ENCODE measurements at places on chromosomes 7 and 10.

DNA sequence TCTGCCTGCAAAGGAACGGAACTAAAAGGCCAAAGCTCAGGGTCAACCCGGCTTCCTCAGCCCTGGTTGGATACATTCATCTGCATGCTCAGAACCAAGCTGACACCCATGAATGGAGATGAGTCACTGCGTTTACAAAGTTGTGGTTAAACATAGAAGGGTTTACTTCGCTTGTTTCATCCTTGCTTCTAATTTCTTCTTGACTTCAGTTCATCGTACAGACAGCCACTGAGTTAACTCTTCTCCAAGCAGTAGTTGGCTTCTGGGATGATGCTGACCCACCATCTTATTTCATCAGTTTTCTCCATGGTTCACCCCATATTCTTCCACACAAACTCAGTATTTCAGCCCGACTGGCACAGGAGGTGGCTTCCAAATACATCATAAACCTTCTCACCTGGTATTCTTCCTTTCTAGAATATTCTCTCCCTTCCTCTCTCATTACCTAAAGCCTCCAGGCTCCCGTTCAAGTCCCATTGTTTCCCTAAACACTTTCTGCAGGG is 166.3 kb upstream of the RNF32 start:
- no peak for DNase-seq

DNA sequence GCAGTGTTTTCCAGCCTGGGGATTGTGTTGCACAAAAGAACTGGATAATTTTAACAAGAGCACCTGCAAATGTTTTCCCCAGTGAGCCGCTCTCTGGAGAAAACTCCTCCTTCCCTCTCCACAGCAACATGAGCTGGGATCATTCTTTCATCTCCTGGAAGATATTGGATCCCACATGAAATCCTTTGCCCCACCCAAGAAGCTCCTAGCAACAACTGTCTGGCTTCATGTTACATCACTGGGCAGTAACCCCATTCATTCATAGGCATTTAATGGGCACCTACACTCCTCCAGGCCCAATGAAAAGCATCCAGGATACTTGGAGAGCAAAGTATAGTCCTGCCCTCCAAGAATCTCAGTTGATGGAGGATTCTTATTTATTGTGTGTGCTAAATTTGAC is 27.2 kb downstream of the LSM5 start:
- no peak for DNase-seq

GRCh38 chr10:109886781-109887140 is 36.5 kb downstream of the XPNPEP1 start:
- DNase-seq = no peak

- DNase-seq = no peak
Measured at GRCh38 chr7:100000239-100000638, 15.2 kb upstream of the ZKSCAN1 start.

GRCh38 chr7:105688617-105689016 is 107.3 kb upstream of the EFCAB10 start:
- no peak for DNase-seq

- no peak for DNase-seq
Measured at GRCh38 chr10:23965123-23965522, 243.8 kb upstream of the KIAA1217 start.

DNA sequence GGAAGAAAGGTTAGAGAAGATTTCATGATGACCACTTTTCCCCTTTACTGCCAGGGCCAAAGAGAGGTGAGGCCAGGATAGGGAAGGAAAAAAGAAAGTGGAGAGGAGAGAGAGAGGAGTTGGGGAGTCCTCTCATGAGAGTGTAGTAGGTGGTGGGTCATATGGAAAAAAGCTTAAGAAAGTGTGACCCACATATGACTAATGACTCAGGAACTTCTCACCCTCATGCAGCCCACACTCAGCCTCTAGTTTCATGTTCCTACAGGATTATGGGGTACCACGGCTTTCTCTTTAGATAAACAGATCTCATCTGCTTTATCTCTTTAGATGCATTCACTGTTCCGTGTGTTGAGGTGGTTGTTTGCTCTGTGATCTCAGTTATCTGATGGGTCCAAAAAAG is 462.5 kb upstream of the IGFBP3 start:
- no peak for DNase-seq

GRCh38 chr7:108138911-108139310 is 8.8 kb upstream of the LAMB4 start:
- DNase-seq = no peak

GRCh38 chr10:6504296-6504695 is 75.8 kb downstream of the PRKCQ start:
- DNase-seq = no peak

- no peak for DNase-seq
Measured at GRCh38 chr7:17021205-17021604, 139.4 kb upstream of the AGR3 start.

DNA sequence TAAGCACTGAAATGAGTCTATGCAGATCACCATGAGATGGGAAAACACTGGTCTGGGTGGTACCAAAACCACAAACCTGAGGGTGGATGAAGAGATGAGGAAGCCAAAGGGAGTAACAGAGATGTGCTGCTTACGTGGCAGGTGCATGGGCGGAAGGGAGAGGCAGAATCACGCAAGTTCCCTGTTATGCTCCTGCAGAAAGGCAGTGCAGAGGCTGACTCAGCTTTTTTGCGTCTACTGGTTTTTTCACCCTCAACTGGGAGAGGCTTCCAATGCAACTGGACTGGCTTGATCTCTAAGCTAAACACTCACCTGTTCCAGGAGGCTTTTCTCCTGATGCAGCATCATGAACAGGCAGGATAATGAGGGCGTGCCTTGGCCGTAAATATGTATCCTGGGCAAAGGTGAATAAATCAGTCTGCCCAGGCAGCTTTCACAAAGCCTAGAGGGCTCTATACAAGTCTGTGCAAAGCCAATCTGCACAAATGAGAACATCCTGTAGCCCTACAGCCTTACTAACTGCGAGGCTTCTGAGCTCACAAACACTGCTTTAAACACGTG is 95.4 kb upstream of the AFAP1L2 start:
- DNase-seq = no peak

DNA sequence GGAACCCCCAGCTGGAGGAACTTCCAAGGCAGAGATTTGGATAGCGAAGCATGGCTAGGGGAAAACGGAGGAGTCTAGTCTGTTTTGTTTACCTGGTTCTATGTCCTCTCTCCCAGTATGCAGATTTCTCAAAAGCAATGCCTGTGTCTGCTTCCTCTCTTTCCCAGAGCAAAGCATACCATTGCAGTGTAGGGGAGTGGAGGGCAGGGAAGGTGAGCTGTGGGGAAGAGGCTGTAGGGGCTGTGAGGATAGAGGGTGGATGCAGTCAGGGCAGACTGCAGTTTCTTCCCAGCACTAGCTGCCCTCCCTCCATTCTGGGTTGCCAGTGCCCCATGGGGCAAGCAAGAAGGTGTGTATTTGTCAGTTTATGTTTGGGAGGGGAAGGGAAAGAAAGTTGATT is 16.9 kb upstream of the TSPAN14 start:
- no peak for DNase-seq

GRCh38 chr10:22029445-22030236 is 26.1 kb upstream of the DNAJC1 start:
- DNase-seq = no peak

- DNase-seq = no peak
Measured at GRCh38 chr7:149859876-149860275, 13.9 kb upstream of the ATP6V0E2 start.

GRCh38 chr10:132300582-132300981 is 7.2 kb downstream of the STK32C start:
- no peak for DNase-seq
